ENCODE measurements at places on chromosomes 5 and 9.

DNA sequence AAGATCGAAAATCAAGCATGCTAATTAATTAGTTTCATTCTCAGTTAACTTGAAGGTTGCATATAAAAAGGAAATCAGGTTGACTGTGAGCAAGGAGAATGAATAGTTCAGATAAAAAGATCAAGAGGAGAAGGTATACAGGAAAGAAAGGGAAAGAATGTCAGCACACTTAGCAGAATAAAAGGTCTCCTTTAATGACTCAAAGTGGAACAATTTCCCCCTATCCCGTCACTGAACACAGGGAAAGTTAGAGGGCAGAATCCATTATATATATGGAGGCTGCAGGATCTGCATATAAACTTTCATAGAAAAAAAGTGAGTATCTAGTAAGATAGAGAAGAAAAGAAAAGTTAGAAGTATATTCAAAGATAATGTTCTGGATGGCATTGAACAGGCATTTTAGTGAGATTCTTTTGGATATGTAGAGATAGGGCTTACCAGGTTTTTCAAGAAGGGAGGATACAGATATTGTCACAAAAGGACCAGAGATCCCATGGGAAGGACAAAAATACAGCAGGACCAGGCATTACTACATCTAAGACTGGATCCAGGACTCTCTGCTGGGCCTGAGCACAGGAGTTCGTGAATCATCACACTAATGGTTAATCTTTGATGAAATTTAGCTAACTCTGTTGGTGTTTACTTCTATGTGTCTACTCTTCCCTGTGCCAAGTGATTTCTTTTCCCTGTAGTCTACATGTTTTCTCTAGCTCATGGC, 988.2 kb upstream of the ARRDC3 start:
- no peak for DNase-seq

DNA sequence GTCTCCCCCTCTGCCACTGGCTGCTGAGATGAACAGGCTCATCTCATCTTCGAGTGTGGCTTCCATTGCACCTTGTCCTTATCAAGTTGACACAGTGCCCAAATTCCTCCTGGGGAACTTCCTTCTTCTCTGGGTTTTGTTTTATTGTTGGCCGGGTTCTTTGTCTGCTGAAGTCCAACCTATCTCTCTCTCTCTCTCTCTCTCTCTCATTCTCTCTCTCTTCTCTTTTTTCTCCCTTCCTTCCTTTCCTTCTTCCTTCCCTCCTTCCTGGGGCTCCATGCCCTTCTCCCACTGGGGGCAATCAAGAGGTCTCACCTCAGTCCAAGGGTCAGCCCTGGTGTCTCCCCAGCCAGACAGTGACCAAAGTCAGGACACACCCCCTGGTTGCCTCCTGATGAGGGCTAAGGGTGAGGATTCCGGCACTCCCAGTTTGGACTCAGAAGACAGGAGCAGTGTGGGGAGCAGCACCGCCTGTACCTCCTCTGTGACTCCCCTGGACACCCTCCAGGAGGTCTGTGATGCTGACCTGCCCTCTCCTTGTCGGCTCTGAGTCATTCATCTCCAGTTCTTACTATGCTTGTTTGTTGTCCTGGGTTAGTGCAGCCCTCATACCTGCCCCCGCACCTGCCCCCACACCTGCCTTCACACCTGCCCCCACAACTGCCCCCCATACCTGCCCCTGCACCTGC, 30.7 kb downstream of the KCNT1 start:
- no peak for DNase-seq

DNA sequence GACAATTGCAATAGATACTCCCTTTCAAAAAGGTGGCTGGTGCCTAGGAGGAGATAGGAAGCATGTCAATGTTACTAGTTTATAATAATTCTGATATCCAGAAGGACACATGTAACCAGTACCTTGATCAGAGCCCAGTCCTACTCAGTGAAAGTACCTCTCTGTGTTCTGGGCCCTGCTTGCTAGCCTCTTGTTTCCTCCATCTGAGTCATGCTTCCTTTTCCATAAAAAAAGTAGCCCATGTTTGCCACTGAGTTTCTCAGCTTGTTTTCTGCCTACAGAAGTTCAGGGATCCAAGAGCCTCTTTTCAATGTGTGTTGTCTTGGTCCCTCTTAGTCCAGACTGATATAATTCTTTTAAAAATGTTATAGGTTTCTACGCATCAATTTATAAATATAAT, 149.0 kb downstream of the SSBP2 start:
- no peak for DNase-seq

DNA sequence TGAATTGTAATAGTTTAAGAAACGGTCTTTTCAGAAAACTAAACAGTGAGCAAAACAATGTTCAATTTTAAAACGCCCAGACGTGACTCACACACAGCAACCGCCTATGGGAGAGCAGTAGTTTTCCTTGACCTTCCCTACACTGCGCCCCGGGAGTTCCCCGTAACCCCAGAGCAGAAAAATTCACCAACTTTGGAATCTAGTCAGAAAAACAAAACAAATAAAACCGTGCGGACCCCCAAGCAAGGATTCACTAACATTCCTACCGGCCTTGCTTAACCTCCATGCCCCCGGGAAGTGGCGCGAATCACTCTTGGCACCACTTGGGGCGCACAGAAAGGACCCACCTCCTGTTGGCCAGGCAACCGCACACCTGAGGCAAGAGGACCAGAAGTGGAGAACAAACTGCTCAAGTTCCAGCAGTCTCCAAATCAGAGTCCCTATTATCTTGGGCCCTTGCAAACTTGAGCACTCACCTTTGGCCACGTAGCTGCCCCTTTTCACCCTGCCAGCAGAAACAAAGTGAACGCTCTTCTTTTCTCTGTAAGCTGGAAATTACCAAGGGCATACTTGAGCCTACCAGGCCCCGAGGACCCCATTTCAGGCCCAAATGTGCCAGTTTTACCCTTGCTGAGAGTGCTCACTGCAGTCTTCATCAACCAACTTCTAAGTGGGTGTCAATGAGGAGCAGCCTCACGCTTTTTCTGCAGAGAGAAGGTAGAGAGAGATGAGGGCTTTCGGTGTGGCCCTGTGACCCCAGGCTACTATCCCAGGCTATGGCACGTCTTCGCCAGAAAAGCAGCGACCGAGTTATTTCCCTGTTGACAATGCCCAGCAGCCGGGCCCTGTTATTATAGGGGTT, 189.7 kb downstream of the MEF2C start:
- peak; percentile 69 for DNase-seq

DNA sequence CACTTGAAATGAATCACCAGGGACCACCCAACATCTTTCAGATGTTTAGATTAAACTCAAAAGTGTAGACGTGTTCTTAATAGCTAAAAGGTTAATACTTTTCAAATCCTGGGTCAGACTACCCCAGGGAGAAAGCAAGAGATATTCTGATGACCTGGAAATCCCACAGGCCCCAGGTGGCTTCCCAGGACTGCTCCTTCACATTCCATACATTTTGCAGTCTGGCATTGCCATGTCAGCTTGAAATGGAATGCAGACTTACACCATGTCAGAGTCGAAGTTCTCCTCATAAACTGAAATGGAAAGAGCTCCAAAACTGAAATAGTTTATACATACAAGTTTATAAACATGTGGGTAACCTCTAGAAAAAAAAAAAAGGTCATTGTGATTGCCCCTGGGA, 61.5 kb downstream of the TMEM167A start:
- peak; percentile 39 for DNase-seq

DNA sequence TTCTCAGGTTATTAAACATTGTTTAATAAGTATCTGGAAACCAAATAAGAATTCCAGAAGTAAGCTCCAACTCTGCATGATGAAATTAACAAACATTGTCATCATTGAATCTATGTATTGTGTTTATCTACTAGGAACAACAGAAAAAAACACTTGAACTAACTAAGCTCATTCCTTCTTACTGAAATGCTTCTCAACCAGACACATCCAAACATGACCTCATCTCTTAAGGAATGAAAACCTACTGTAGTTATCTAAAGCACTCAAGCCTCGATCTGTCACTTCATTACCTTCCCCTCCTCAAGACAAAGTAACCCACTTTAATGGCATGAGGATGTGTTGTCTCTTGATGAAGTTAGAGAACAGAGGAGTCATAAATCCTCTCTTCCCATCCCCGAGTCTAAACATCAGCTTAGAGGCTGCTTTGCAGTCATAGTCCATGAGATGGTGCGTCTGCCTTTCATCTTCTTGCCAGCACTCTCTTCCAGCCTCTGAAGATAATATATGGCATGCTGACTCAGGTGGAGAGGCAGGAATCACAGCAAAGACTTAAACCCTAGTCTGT, 86.5 kb downstream of the CEMIP2 start:
- no peak for DNase-seq

- no peak for DNase-seq
Observed at GRCh38 chr9:92611621-92612285, 58.2 kb downstream of the IPPK start.

DNA sequence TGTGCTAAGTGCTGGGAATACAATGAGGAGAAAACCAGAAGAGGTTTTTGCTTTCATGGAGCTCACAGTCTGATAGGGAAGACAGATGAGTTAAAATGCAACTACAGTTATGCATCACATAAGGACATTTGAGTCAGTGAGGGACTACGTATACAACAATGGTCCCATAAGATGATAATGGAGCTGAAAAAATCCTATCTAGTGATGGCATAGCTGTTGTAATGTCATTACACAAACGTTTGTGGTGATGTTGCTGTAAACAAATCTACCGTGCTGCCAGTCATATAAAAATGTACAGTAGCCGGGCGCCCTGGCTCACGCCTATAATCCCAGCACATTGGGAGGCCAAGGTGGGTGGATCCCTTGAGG, 110.1 kb upstream of the RAD23B start:
- no peak for DNase-seq

GRCh38 chr5:36667824-36668223, 61.4 kb downstream of the SLC1A3 start:
- DNase-seq, result no peak

- DNase-seq, result peak; percentile 65
Observed at GRCh38 chr5:149409268-149409948, 30.3 kb upstream of the IL17B start.

GRCh38 chr9:70404261-70404660, 10.2 kb downstream of the KLF9 start:
- no peak for DNase-seq

GRCh38 chr5:10831419-10831818, 70.4 kb upstream of the DAP start:
- no peak for DNase-seq

DNA sequence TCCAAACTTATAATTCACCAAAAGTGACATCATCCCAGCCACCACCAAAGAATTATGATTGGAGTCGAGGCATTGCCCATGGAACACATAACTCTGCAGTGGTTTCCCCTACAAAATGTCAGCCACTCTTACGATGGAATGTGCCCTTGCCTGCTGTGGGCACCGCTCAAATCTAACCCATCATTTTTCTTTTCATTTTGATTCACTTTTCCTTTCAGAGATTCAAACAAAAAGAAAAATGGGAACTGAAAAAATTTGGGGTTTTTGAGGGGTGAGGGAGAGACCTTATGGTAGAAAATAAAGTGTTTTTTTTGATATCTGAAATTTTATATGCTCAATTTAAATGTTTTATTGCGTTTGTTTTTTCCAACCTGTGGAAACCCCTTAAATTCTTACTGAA, 28.1 kb downstream of the SMARCA2 start:
- no peak for DNase-seq

DNA sequence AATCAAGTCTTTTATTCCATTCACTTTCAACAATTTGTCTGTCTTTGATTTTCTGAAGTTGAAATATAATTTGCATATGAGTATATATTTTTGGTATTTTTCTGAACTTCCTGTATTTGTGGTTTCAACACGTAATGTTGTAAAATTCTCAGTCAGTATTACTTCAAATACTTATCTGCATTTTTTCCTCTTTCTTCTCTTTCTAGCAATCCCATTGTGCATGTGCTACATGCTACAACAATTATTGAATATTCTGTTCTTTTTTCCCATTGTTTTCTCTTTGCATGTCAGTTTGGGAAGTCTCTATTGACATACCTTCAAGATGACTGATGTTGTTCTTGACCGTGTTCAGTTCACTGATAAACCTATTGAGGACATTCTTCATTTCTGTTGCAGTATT, 5.6 kb upstream of the ANKRD18A start:
- DNase-seq, result no peak

DNA sequence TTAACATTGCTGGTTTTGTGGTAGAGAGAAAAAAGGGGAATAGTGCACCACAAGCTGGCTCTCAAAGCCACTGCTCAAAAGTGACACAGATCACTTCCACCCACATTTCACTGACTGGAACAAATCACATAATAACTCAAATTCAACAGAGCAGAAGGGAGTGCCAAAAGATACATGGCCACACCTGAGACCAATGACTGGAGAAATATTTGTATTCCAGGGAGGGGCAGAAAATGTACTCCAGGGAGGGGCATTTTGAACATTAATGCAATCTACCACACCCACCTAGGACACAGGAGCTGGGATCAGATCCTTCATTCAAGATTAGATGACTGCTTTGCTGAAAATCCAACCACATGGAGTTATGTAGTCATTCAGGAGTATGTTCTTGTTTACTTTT, 44.8 kb upstream of the ALDOB start:
- DNase-seq, result no peak

DNA sequence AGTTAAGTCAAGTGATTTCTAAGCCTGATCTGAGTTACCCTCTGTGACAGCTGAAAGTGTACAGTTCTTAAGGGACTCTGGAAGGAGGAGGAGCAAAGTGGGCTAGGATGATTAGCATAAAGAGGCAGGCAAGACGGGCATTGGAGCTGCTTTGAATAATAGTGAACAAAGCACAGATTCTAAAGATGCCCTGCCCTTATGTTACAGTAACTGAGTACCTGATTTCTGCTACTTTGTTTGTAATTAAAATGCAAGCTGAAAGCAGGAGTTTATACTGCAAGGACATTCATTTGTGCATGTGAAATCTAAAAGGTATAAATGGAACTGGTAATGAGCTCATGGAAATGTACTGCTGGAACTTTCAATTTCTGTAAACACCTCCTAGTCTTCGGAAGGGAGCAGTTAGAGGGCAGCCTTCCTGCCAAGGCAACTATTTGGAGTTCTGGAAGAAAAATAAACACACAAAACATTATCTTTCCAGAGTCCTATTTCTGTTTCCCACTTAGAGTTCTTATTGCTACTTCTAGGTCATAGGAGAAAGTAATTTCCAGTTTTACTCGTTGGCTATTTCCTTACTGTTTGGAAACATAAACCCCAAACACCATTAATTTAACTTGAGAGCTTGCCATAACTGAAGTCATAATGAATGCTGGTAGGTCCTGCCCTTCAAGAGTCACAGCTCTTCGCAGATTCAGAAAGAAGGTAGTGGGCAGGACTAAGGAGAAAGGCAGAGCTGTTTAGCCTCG, at the start of gene RANBP3L:
Gene RANBP3L, minus strand, starts transcription at position 45 of the 746 bp plus-strand sequence. CDS start 486 bp downstream, outside the sequence.
- no peak for DNase-seq
